Left lobe of liver (tissue), 2 donors: ENCODE measurements at places on chromosomes 4 and X. TPM values are rescaled to one million over a fixed set of nuclear protein-coding genes. Genes with fewer than 3 reads are reported as not detected.

- DNase-seq, result no peak
Observed at GRCh38 chrX:16023790-16024734, 99.3 kb upstream of the GRPR start.

AFF1 gene
- total RNA-seq, result 37.2 TPM

DNA sequence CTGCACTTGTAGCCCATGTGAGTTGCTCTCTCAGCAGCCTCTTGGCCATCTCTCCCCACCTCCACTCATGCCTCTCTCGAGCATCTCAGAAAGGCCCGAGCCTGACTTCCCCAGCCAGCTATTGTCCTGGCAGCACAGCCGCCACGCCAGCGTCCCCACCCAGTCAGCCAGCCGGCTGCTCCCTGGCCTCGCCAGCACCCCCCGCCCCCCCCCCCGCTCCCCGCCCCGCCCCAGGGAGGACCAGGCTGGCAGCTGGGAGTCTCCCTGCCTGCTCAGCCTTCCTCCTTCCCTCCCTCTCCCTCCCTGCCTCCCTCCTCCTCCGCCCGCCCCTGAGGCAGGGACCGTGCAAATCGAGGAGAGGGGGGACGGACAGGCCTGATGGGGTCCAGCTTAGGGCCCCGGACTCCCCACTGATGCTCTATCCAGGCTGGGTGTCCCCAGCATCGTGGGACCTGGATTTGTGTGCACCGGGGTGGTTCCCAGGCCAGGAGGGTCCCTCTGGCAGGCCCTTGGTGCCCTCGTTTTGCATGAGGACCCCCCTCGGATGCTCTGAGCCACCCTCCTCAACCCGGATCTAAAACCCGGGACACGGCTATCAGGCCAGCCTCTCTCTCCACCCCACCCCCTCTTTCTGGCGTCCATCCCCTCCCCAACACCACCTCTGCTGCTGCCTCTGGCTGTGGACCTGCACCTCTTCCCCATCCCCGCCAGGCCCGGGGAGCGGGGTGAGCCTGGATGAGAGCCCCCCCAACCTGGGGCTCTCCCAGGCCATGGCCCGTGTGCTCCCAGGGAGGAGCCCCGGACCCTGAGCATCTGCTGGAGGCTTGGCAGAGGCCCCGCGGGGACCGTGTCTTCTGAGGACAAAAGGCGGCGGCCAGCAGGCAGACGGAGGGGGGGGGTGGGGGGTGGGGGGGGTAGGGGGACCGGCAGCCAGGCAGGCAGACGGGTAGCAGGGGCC is at the start of gene GPR173:
TSS of gene GPR173 (plus strand) at position 621 of the 958 bp plus-strand sequence. CDS start 27,833 bp downstream, outside the sequence.
- no peak for DNase-seq

GRCh38 chr4:185782523-185782922 is 29.5 kb downstream of the SORBS2 start:
- DNase-seq, result no peak

SULT1E1 gene
- total RNA-seq, result 11.1 TPM

DNA sequence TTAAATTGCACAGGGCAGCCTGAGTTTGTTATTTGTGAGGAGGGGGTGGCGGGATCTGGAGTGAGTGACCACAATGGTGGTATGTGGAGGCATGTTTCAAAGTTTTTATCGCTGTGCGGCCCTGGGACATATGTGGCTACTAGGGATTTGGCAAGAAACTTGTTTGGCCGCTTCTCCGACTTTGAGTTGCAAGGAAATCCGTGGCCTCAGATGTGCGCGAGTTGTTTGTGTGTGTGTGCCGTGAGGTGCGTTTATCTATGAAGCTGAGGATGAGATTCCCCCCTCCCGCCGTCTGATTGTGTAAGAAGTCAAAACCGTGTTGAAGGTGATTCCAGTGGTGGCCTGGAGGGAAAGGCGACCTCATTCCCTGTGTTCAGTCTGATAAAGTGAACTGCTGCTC is 1.4 kb downstream of the JADE3 start:
- DNase-seq, result peak; percentile 66
